ENCODE measurements at places on chromosomes 11 and 22.

DNA sequence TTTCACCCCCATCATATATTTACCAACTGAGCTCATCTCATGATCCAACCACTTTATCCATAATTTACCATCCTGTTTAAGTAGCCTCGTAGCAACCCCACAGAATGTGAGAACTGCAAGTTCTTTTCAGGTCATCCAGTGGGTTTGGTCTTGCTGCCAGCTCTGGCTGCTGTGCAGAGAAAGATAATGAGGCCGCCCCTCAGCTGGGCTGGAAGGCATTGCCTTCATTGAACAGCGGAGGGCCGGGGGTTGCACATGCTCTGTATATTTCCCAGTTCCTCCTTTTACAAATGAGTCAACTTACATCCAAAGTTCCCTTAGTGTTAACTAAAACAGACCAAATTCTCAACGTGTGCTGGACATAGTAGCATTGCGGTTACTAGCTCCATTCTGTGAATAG is 96.7 kb downstream of the SYN3 start:
- DNase-seq, result no peak

DNA sequence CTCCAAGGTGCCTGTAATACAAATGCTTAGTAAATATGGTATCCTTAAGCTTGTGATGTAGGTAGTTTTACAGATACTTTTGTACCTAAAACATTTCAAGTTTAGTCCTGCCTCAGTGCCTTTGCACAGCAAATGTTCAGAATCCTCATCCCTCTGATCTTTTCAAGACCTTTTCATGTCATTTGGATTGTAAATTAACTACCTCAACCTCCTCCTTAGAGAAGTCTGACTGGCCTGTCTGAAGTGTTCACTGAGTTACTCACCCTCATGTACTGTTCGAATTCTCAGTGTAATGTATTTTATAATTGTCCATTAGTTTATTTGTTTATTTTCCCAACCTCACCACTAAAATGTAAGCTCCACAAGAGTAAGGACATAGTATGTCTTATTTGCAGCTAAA is 147.5 kb downstream of the ELP4 start:
- no peak for DNase-seq

DNA sequence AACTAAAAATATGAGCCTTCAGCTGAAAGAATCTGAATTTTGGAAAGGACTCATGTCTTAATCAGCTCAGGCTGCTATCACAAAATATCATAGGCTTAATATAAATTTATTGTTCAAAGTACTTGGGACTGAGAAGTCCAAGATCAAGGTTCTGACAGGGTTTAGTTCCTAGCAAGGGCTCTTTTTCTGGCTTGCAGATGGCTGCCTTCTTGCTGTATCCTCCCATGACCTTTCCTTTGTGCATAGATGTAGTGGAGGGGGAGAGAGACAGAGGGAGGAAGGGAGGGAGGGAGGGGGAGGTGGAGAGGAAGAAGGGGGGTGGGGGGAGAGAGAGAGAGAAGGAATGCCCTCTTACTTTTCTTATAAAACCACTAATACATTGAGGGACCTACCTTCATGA is 306.8 kb upstream of the DDI1 start:
- DNase-seq, result peak; percentile 70

GRCh38 chr22:23119494-23120414 is 22.0 kb downstream of the RSPH14 start:
- no peak for DNase-seq

DNA sequence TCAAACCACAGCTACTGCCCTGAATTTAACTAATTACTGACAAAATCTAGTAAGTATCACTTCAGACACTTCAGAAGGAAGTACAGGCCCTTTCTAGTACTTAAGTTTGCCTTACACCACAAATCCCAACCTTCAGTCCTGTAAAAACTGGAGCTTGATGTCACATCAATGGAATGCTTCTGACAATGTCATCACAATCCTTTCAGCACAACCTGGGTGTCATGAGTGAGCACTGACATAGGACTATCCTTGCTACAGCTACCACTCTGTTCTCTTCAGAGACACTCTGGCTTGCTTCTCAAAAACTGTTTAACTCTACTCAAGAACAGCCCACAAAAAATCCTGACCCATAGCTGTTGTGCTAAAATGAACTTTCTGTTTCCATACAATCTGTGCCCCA is 108.2 kb downstream of the RRM1 start:
- no peak for DNase-seq

DNA sequence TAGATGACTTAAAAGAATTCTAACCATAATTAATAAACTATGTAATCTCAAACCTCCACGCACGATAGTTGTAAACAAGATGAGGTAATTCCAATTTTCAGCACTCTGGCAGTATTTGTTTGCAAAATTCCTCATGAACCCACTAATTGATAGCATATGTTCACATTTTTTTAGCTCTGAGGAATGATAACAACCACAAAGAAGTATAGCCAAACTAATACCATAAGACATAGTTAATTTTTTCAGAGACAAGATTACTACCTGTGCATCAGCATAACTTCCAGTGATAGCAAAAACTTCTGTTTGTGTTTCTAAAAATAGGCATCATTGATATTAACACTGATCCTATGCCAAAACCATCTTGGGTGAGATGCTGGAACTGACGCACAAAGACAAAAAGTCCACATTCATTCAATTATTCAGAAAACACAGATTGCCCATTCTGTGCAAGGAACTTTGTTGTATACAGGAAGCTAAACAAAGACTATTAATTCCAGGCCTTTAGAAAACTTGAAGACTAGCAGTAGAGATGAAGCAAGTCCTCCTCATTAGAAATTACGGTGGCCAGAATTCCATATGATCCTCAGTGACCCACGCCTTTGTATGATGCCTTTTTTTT is 57.7 kb downstream of the PDGFD start:
- peak; percentile 13 for DNase-seq

DNA sequence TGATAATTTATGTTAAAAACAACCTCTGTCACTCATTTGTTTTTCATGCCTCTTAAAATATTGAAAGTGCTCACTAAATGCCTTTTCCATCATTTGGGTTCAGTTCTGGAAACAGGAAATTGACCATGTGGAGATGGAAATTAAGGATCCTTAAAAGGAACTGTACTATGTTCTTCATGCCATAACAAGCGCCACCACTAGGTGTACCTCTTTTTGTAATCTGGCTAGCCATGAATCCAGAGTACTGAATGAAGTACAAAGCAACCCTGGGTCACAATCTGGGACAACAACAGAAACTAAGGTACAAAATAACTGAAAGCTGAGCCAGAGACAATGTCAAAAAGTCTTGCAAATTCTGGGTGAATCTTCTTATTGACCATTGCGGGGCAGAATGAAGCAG is 559.1 kb downstream of the FAM181B start:
- no peak for DNase-seq

- peak; percentile 29 for DNase-seq
Observed at GRCh38 chr11:111982019-111982464, 43.2 kb upstream of the DLAT start.

DNA sequence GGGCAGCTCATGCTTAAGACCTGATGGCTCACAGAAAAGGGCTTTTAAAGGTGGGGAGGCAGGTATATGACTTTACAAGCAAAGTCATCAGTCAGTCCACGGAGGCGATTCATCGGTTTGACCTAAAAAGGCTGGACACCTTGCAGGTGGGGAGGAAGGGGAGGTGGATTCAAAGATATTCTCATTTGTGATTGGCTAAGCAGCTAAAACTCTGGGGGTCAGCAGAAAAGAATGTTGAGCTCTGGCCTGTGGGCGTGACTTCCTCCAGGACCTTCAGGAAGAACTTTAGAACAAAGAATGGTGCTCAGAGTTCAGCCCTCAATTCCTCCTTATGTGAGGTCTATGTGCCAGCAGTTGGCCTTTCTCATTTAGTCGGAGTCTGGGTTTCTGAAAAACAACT is 78.3 kb upstream of the LMO1 start:
- DNase-seq, result no peak

DNA sequence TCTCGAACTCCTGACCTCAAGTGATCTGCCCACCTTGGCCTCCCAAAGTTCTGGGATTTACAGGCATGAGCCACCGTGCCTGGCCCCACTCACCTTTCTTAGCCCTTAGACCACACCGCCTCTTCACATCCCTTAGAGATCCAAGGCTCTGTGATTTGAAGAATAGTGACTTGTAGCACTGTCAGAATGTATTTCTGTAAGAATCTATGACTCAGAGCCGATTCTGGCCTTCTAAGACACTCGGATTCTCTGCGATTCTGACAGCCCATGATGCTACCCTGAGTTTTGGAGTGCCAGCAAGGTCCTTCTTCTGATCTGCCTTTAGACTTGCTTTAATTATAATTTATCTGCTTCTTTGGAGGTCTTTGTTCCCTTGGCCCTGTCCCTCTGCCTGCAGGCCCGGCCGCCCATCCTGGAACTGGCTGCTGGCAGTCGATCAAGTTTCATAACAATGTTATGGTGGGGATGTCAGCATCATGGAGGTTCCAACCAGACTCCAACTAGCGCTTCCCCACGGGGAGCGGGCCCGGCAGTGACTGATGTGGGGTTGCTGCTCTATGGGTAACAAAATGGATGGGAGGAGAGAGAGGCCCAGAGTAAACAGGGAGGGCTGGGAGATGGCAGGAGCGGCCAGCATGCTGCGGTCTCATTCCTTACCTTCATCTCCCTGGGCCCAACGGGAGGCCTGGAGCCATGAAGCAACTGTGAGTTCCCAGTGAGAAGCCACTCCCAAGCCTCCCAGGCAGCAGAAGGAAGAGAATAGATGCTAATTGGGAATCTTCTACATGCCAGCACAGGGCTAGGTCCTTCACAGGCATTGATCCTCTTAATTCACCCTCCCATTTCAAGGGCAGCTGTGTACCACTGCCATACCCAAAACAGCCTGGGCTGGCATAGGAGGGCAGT is 55.7 kb upstream of the RASD2 start:
- no peak for DNase-seq

GRCh38 chr11:72696866-72697700 is 22.9 kb upstream of the PDE2A start:
- DNase-seq, result no peak

- no peak for DNase-seq
Observed at GRCh38 chr22:50184902-50185374, 775 bp upstream of the TRABD start.

DNA sequence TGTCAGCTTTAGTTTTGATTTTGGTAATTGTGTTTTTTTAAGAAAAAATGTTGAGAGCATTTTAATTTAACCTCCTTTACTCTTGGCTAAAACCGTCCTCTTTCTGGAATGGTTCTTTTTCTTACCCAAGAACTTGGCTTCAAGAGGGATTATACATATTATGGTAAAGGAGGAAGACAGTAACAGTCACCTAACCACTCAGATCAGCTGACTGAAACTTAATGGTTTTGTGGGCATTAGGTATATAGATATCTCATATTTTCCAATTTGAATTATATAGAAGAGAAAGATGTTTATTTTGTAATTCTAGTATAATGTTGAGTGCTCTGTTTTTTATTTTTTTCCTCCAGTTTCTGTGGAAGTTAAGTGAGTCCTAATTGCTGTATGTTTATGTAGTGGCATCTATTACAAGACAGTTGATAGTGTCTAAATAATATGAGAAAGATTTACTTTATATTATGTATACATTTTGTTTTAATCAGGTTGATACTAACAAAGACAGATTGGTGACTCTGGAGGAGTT is 36.6 kb upstream of the NCR3LG1 start:
- DNase-seq, result no peak

DNA sequence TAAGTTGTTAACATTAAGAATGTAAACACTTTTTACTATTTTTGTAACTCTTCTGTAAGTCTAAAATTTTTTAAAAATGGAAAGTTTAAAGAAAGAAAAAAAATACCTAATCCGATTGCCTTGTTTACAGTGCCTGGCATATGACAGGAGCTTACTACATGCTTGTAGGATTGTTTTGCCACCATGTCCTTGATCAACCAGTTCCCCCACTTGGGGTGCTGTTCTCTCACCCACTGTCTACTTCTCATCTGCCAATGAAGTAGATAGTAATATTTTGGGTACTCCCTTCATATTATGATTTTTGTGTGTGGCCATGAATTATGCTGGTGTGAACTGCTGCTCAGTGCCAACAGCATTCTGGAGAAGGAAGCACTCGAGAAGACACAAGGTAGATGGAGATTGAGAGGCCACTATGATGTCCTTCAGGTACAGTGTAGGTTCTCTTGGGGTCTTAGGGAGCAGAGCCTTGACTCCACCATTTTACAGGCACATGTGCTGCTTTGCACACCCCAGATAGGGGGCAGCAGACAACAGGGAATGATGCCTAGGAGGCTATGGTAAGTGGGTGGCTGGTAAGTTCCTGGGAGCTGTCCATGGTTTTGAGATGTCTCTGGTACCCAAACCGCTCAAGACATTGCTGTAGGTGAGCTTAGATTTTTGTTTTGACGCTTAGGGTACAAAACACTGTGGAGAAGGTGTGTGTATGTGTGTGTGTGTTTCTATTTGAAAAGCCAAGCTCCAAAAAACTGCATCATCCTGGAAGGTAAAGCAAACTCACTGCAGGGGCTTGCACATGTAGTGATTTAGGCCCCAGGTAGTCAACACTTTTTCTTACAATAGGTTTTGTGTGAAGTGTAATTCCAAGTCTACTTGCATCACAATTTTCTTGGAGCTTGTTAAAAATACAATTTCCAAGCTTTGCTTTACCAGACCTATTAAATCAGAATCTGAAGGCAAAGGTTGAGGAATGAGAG is 494.5 kb upstream of the LARGE1 start:
- DNase-seq, result peak; percentile 22

DNA sequence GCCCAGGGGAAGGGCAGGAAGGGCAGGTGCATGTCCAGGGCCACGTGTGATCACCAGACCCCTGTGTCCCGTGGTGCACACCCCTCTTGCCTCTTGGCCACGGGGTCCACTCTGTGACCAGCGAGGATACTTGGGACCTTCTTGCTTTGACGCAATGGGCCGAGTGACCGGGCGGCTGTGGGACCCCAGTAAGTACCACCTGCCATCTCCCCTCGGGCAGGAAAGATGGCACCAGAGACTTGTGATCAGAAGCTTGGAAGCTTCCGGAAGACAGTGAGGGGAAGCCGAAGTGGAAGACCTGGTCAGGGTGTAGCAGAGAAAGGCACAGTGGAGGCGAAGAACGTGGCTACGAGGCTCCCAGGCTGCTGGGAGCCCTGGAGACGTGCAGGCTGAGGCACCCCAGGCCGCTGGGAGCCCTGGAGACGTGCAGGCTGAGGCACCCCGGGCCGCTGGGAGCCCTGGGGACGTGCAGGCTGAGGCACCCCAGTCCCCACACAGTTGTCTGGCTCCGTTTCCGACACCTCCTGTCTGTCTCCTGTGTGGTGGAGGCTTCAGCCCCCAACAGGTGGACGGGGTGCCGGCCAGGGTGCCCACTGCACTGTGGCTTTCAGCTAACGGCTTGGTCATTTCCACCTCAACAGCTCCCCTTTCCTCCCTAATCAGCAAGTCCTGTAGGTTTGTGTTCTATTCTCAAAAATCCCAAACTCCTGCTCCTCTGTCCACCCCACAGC is 663.5 kb downstream of the BRD1 start:
- DNase-seq, result no peak

DNA sequence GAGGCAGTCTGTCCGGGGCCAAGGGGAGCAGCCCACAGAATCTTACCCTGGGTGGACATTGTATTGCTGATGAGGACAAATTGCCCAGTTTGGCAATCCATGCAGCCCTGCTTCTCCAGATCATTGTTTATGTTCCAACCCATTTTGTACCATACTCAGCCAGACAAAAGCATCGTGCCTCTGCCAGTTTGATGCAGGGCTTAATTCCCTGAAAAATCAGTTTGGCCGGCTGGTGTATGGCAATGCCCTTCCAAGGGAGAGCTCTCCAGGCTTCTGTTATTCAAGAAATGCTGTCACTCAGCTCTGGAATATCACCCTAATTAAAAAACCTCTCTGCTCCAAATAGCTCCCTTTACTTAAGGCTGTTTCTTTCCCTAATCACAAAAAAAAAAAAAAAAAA is 697.7 kb downstream of the TBC1D22A start:
- no peak for DNase-seq

- no peak for DNase-seq
Observed at GRCh38 chr11:67542971-67543370, 19.7 kb upstream of the CABP2 start.
